Endothelial cell of umbilical vein (primary cell): ENCODE measurements at places on chromosomes 2 and 18. TPM values are rescaled to one million over a fixed set of nuclear protein-coding genes. Genes with fewer than 3 reads are reported as not detected.

DNA sequence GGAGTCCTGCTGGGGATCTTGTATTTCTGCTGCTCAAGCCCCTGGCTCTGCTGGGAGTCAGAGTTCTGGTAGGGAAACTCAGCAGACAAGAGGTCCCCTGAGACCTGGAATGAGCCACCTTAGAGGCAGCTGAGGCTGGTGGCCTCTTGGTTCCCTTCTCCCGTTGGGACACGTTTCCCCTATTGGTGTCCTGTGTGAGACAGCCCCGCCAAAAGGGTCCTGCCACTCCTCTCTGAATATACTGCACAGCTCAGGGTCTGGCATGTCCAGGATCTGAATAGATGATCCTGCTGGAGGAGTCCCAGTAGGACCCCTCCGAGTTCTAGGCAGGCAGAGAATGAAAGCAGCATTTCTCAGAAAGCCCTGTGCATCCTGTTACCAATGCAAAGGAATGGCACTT, 2.0 kb upstream of the RALB start:
- no peak for DNase-seq

DNA sequence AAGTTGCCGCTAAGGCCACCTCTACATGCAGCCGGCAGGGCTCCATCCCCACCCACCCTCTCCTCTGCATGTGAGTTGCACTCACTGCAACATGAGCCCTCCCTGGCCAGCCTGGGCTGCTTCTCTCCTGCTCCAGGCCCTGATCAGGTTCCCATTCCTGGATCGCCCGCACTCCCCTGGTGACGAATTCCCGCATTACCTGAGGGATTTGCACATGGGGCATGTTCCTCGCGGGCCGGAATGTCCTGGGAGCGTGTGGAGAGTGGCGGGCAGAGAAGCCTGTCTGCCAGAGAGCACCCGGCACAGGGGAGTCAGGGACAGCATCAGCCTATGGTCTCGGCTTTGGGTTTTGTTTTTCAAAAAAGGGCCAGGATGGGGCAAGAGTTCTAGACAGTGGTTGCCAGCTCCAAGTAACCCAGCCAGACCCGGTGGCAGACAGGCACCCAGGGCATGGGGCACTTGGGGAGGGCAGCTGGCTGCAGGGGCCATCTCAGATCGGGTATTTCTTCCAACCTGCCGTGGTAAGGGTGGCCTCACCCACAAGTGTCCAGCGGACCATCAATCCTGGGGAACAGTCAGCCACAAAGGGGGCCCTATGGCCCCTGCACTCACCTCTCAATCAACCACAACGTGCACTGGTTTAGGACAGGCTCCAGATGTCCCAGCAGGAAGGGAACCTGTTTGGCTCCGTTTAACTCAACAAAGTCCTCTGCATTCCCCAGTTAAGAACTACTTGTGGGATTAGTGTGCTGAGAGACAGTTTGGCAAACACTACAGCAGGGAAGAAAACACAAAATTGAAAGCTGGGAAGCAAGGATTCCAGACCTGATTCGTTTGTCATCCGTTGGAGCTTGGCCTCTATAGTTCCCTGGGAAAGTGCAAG, 187.7 kb downstream of the SMAD7 start:
- DNase-seq = no peak

HOXD9 gene
- 3.5 and 3.9 TPM in 2 replicates for total RNA-seq

FIGN gene
- 6.6 and 8.1 TPM in 2 replicates for total RNA-seq

CFAP65 gene
- not detected in 2 replicates for total RNA-seq
